ENCODE measurements at places on chromosomes 1 and 21.

DNA sequence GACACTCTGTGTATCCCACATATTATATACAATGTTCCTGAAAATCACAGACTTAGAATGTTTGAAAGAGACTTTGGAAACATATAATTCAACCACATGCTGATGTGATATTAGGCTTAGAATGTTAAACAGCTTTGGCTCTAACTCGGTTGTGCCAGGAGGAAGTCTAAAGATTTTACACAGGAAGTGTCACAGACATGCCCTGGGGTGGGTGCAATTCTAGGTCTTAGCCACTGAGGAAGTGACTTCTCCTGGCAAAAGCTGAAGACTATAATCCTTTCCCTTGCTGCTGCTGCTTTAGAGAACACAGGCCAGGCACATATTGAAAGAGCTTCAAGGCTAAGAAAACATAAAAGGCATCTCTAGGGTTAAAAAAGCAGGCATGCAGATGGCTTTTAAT, 51.0 kb downstream of the RPL5 start:
- no peak for ATAC-seq

DNA sequence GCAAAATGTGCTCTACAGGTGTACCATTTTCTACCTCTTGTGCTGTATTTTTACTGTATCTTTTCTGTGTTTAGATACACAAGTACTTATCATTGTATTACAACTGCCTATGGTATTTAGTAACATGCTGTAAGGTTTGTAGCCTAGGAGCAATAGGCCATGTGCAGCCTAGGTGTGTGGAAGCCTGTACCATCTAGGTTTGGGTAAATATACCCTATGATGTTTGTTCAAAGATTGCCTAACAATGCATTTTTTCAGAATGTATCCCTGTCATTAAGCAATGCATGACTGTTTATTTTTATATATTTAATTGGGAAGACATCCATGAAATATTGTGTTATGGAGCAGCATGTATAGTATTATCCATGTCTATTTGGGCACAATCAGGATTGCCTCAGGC, 11.0 kb downstream of the ETV3L start:
- ATAC-seq: no peak

DNA sequence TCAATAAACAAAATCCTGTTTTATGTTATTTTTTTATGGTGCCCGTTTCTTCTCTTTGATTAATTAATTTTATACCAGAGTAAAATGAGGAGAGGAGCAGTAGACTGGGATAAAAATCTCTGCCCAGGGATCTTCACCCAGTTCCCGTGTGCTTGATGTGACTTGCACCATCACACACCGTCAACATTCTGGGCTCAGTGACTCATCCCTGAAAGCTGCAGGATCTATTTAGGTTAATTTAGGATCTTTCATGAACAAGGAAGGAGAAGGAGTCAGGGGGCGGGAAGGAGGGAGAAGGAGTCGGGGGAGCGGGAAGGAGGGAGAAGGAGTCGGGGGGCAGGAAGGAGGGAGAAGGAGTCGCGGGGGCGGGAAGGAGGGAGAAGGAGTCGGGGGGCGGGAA, 182.4 kb downstream of the SMYD3 start:
- peak; percentile 42 for ATAC-seq

GRCh38 chr1:157469752-157470675, 82.3 kb downstream of the FCRL5 start:
- no peak for ATAC-seq

DNA sequence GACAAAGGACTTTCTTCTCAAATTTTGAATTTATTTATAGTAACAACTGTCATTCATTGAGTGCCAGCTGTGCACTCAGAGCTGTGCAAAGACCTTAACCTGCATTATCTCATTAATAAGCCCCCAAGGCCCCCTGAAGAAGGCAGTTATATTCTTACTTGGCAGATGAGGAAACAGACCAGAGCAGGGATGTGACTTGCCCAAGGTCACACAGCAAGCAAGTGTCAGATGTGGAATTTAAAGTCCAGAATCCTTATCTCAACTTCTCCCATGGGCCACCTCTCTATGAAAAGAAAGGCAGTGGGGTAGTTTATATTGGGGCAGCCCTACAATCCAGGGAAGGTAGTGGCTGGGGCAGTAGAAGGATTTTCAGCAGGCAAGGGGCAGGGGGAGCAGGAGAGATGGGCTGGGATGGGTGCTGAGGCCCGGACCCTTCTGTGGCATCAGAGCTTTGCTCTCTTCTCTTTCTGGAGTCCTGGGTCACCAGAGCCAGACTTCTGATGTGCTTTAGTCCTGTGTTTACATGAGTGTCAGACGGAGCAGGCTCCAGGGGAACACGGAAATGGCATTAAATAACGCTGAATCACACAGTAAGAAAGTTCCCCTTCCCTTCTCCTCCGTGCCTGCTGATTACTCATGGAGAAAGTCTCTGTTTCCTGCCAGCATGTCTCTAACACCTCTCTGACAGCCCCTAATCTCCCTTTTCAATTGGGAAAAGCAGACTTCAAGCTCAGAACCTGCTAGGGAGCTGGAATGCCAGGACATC, 39.5 kb downstream of the EPHB2 start:
- peak; percentile 90 for ATAC-seq

GRCh38 chr21:42565886-42566523, 52.4 kb downstream of the SLC37A1 start:
- ATAC-seq: no peak

DNA sequence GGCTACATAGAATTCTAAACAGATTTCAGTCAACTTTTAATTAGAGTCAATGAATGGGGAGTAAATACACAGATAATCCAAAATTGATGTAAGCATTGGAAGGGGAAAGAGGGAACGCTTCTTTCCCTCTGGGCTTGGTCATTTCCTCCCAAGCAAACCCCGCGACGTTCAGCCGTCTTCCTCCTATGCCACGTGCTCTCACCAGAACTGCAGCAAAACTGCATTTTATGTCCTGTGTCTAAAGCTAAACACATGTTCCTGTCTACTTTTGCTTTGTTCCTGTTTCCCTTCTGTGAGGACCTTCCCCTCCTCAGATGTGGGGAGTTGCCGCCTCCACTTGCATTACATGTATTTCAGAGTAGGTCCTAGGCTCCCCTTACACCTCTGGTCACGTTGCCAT, 27.2 kb downstream of the UTP25 start:
- ATAC-seq: no peak

GRCh38 chr1:178953034-178953433, 72.7 kb upstream of the FAM20B start:
- no peak for ATAC-seq
